Amniotic stem cell (primary cell): ENCODE measurements at places on chromosomes 12 and 14.
A peak's percentile ranks its signal among the peaks of the same experiment; 100 is the strongest.

- no peak for DNase-seq
These were observed 236.6 kb upstream of the CCDC196 start for GRCh38 chr14:66249544-66249943.

GRCh38 chr12:104895415-104895814 lies 62.7 kb downstream of the SLC41A2 start:
- no peak for DNase-seq

GRCh38 chr12:116504438-116504837 lies 54.7 kb upstream of the MAP1LC3B2 start:
- DNase-seq: no peak

DNA sequence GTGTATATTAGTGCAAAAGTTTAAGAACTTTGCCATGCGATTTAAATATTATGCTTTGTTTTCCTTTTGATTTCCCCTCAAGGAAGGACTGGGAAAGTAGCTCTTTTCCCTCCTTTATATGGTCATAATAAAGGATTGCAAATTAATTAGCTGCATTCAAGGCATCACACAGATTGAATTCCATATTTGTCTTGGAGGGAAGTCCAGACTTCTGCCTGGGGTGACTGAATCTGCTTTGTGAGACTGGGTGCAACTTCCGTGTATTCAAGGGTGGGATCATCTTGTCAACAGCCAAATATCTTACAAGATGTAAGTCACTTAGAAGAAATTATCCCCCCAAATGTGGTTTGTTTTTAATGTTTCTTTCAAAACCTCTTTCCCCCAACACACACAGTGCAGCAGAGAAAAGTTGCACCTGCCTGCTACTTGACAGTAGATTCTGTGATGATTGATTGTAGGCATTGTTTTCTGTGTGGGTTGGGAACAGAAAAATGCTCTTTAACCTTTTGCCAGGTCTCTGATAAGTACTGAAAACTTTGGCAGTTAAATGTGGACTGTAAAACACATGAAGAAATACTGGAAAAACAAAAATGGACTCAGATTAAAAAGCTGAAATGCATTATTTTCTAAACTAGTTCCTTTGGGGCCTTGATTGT lies 28.4 kb downstream of the STK38L start:
- DNase-seq: no peak

GRCh38 chr14:56975521-56975920 lies 165.2 kb upstream of the OTX2 start:
- no peak for DNase-seq

GRCh38 chr14:65373016-65373670 lies 39.4 kb upstream of the FUT8 start:
- no peak for DNase-seq

GRCh38 chr14:79351011-79351410 lies 860.3 kb downstream of the DIO2 start:
- DNase-seq: no peak

GRCh38 chr14:31489691-31490090 lies 1.9 kb upstream of the GPR33 start:
- no peak for DNase-seq

DNA sequence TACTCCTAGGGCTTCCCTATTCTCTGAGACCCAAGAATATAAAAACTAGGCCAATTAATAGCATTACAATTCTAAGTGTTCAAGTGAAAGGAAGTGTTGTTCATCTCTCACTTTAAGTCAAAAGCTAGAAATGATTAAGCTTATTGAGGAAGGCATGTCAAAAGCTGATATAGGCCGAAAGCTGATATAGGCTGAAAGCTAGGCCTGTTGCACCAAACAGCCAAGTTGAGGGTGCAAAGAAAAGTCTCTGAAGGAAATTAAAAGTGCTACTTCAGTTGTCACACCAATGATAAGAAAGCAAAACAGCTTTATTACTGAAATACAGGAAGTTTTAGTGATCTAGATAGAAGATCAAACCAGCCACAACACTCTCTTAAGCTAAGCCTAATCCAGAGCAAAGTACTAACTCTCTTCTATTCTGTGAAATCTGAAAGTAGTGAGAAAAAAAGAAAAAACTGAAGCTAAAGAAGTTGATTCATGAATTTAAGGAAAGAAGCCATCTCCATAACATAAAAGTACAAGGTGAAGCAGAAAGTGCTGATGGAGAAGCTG lies 68.9 kb downstream of the SLC6A15 start:
- no peak for DNase-seq

- DNase-seq: no peak
These were observed 776.6 kb downstream of the MED13L start for GRCh38 chr12:115500872-115501271.

- DNase-seq: peak; percentile 5
These were observed 4.9 kb upstream of the MTA1 start for GRCh38 chr14:105414456-105415371.

- no peak for DNase-seq
These were observed 175.1 kb downstream of the NRXN3 start for GRCh38 chr14:78345131-78345744.

GRCh38 chr14:22096514-22096895 lies 422.9 kb upstream of the OR4E1 start:
- DNase-seq: no peak

- no peak for DNase-seq
These were observed 92.2 kb downstream of the SLC5A8 start for GRCh38 chr12:101117842-101118241.

- DNase-seq: no peak
These were observed 15.8 kb downstream of the R3HDM2 start for GRCh38 chr12:57415088-57415487.

GRCh38 chr14:34971801-34972200 lies 11.0 kb upstream of the SRP54 start:
- DNase-seq: no peak

- no peak for DNase-seq
These were observed 1.7 kb downstream of the ANKRD52 start for GRCh38 chr12:56256326-56256960.

GRCh38 chr14:81801921-81802320 lies 268.3 kb upstream of the SEL1L start:
- DNase-seq: no peak

DNA sequence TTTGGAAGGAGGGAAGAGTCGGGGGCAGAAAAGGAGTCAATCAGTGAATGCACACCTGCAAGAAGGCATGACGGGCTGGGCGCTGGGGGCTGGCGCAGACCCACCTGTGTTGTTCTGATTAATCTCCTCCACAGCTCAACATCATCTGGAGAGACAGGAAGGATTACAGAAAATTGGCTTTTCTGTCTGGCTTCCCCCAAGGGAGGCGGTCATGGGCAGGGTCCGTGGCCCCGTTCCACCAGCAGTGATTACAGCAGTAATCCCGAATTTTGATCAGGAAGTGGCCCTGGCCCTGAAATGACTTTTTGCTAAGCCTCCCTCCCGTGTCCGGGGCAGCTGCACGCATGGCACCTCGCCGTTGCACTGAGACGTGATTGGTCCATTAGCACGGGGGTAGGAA lies 24.4 kb upstream of the GALNT9 start:
- DNase-seq: no peak

DNA sequence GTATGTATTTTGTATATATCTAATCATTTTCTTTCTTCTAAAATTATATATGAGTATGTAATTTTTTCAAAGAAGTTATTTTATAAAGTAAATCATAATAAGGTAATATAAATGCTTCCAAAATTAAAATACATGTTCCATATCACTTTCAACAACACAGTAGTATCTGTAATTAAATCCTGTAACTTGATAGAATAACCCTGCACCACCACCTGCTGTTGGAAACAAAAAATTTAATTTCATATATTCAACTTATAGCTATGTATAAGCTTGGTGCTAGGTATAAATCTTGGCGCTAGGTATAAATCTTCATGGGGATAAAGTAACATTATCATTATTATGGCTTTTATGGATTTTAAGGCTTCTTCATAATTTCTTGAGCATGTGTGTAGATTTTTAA lies 149.7 kb upstream of the DCN start:
- DNase-seq: no peak

DNA sequence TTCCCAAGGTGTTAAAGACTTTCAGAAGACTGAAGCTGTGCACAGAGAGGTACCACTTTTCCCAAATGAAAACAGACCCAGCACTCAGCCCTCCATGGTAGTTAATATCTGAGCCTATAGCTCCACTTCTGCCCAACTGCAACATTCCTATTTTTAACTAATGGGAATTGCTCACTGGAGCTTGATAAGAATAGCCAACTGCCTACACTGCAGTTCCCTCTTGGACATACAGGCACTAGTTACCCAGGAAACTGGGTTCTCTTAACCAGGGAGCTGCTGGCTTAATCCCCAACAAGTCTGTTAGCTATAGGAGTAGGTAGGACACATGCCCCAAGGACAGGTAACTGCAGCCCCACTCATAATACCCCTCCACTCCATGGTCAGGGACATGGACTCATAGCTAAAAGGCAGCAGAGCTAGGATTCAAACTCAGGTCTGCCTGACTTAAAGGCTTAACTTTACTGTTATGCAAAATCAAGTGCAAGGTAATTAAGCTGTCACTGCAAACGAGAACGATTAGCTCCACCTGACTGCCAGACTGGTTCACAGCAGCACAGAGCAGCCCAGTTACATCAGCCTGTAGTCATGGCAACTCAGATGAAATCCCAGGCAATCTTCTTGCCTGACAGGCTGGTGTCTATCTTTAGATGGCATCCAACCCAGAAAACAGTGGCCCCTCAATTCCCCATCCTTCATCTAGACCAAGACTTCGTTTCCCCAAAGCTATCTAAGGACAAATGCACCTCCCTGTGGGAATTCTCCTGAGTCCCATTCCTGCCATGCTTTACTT lies 77.1 kb upstream of the ACTN1 start:
- no peak for DNase-seq

DNA sequence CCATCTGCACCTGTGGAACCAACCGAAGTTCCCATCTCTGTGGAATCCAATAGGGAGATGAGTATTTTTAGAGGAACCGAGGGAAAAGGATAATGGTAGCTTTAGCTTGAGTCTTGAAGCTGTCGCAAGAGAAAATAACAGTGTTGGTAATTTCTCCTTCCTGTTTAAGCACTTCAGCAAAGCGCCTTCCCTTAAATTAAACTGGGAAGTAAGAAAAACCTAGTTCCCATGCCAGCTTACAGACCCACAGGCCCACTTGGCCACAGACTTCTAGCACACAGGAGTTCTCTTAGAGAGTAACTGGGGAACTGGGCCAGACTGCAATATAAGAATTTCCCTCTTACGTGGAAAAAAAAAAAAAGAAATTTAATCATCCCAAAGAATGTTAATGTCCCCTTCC lies 223.8 kb downstream of the EFCAB11 start:
- DNase-seq: no peak

DNA sequence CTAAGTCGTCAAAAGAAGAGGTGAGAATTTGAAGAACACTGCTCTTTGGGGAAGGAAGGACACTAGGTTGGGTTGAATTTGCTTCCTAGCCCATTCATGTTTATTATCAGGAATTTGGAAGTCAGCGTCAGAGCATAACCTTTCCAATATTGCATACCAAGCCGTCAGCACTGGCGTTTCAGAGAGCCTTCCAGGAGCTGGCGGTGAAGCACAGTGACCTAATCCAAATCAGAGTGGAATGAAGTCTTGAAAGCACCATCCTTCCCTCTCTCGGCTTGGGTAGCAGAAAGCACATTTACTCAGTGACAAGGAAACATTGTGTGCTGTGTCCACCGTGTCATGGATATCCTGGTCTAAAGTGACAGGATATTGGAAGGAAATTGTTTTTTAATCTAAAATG lies 240.3 kb upstream of the PELI2 start:
- no peak for DNase-seq

DNA sequence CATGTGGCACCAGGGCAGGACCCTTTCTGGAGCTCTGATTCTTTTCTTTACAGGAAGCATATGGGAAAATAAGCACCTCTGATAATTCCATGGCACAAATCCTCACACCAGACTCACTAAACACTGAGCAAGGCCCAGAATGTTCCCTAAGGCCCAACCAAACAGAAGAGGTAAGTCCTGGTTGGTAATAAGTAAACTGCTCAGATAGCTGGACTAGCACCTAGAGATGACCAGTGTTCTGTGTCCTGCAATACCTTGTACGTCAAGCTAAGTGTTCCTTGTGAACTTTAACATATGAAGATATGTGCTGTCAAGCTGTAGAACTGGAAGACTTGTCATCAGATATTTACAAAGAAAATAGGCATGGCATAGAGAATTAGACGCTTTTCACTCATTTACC lies 186.7 kb downstream of the ESR2 start:
- DNase-seq: no peak

GRCh38 chr12:83856803-83857202 lies 1055.8 kb downstream of the SLC6A15 start:
- no peak for DNase-seq

DNA sequence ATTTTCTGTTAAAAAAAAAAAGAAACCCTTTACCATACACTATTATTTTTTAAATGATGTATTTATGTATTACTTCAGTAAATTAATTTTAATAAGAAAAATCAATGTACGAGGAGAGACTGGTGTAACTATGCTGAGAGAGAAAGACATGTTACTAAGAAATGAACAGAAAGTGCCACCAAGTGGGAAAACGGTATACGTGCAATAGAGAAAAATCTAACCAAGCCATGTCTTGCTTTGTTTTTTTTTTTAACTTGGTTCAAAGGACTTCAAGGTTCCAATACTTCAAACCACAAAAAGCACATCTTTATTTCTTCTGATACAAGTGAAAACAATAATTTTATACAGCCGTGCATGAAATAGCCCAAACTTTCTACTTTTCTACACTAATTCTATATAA lies 22.9 kb downstream of the NDUFA12 start:
- DNase-seq: no peak

- DNase-seq: no peak
These were observed 321.2 kb upstream of the FAR2 start for GRCh38 chr12:28827861-28828260.

DNA sequence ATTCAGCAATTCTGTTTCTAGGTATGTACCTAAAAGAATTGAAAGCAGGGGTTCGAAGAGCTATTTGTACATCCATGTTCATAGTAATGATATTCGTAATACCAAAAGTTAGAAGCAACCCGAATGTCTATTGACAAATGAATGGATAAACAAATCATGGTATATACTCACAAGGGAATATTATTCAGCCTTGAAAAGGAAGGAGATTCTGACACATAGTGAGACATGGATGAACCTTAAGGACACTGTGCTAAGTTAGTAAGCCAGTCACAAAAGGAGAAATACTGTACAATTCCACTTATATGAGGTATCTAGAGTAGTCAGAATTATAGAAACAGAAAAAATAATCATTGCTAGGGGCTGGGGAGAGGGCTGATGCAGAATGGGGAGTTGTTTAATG lies 4.4 kb upstream of the FBXL14 start:
- no peak for DNase-seq
